Type B pancreatic cell (in vitro differentiated cells): ENCODE measurements at places on chromosomes 6 and 20. TPM values are rescaled to one million over a fixed set of nuclear protein-coding genes. Genes with fewer than 3 reads are reported as not detected.

DNA sequence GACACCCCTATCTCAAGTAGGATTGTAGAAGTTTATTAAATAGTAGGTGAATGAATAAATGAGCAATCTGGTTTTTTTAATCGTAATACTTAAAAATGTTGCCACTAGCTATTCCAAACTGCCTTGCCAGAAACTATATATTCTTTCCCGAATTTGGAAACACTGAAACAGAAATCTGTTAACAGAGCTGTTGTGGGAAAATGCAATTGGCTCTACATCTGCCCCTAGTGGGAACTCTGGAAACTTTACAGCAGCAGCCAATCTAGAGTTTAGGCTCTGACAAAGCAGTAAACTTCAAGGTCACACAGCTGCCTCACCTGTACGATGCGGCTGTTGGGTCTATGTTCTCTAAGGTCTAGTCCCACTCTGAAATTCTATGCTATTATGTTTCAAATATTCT lies 41.7 kb downstream of the SYNE1 start:
- DNase-seq = no peak
- H3K4me3 ChIP-seq = no peak overlapping the region
- no peaks in the 10 kb centered on the region for H3K36me3 ChIP-seq

Gene MOXD1
- total RNA-seq = 3.7 and 22.0 TPM in 2 replicates

Gene RFX6
- 18.3 and 23.9 TPM in 2 replicates for total RNA-seq

GRCh38 chr20:51526754-51527153 lies 15.8 kb downstream of the NFATC2 start:
- H3K4me1 ChIP-seq = peaks cover 42% of the 10 kb centered on the region
- H3K27me3 ChIP-seq = no peaks in the 10 kb centered on the region
- DNase-seq = no peak
- H3K27ac ChIP-seq = no peak overlapping the region
- no peak overlapping the region for H3K4me3 ChIP-seq

- peaks cover 24% of the 10 kb centered on the region for H3K4me1 ChIP-seq
- DNase-seq = no peak
- H3K27ac ChIP-seq = peak overlapping the region; percentile 54
Measured at GRCh38 chr6:159691133-159691962, 1.7 kb downstream of the SOD2 start.

DNA sequence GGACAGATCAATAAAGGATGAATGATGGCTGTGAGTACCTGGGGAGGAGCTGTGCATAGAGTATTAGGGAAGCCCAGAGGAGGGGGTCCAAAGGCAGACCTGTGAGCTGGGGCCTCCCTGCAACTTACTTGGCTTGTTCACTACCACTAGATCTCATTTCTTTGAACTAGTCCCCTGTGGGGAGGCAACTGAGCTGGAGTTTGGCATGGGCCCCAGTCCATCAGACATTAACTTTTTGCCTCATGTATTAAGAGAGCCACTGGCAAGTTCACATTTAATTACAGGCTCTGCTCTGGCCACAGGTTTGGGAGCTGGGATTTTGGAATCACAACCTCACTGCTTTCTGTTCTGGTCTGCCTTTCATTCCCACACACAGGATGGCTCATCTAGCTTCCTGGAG lies 254.1 kb downstream of the PRL start:
- peaks cover 10% of the 10 kb centered on the region for H3K4me1 ChIP-seq
- DNase-seq = no peak
- no peak overlapping the region for H3K27ac ChIP-seq
- H3K4me3 ChIP-seq = no peak overlapping the region
- peaks cover 48% of the 10 kb centered on the region for H3K36me3 ChIP-seq
- H3K27me3 ChIP-seq = no peaks in the 10 kb centered on the region

GRCh38 chr20:10242166-10242565 lies 23.5 kb downstream of the SNAP25 start:
- peaks cover 2% of the 10 kb centered on the region for H3K27me3 ChIP-seq
- no peak overlapping the region for H3K27ac ChIP-seq
- no peak for DNase-seq
- no peaks in the 10 kb centered on the region for H3K36me3 ChIP-seq

DNA sequence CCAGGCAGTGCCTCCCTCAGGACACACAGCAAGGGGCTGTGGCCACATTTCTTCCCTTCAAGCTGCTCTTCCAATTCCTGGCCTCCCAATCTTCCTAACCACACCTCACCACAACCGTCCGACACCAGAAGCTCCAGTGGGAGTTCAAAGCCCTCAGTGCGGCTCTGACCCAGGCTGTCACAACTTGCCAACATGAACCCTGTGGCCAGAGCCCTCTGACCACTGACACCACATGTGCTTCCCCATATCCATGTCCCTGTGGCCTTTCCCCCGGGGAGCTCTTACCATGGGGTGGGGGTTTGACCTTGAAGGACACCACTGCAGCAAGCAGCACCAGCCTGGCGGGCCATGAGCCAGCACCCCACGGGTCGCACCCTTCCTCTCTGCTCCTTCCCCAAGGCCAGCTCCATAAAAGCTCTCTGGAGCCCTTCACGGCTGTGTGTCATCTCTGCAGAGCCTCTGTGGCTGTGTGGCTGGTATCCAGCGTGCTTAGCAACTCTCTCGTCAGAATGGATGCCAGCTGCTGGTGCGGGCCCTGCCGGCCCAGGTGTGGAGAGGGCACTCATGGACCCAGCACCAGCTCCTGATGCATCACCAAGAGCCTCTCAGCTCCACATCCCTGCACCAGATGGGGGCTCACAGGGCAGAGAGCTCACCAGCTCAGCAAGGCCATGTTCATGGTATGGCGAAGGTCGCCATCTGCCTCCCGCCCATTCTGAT lies 106.1 kb downstream of the PSMB1 start:
- H3K27ac ChIP-seq = peak overlapping the region; percentile 48
- DNase-seq = peak; percentile 58
- H3K4me1 ChIP-seq = peaks cover 14% of the 10 kb centered on the region
- H3K4me3 ChIP-seq = no peak overlapping the region
- H3K36me3 ChIP-seq = no peaks in the 10 kb centered on the region
